ENCODE measurements at places on chromosomes 16 and 17.
A peak's percentile ranks its signal among the peaks of the same experiment; 100 is the strongest.

DNA sequence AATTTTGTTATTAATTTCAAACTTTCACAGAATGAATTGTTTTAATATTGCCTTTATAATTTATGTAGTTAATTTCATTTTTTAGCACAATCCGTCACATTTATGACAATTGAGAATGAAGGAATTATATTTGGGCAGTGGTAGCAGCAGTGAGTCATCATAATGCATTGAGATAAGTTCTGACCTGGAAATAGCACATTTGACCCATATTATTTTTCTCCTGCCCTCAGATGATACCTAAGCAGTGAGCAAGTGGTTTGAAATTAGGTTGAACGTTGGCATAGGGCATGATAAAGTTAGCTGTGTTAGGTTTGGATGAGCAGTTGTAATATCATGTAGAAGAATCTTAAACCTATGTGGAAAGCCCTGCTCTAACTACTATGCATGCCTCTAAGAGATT, 1431.3 kb upstream of the CDH8 start:
- DNase-seq = no peak

GRCh38 chr16:69928856-69929400, 22.2 kb upstream of the CLEC18A start:
- DNase-seq = no peak

GRCh38 chr17:17661834-17662385, 19.3 kb upstream of the RAI1 start:
- no peak for DNase-seq

GRCh38 chr16:71584543-71585317, 7.8 kb upstream of the TAT start:
- DNase-seq = no peak

DNA sequence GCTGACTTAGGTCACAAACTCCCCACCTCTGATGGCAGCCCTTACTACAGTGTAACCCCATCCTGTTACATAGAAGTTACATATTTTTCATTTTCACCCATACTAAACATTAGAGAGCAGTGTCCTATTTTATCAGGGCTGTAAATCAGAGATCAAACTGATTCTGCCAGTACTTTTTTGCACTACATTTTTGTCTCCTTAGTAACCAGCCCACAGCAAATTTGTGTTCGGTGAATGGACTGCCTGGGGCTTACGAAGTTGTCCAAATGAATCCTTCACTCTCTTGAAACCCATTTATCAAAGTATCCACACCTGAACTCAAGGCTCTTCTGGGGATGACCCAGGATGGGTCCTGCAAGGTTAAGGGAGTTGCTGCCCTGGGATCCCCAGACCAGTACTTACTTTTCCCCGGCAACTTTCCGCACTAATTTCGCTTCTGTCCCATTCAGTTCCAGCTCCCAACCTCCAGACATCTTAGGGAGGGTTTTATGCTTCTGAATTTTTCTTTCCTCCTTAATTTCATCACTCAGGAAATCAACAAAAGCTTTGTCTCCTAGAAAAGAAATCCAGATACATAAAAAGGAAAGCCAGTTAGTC, 1.1 kb downstream of the C1QBP start:
- DNase-seq = no peak

GRCh38 chr16:23016368-23016767, 132.9 kb downstream of the USP31 start:
- DNase-seq = no peak

DNA sequence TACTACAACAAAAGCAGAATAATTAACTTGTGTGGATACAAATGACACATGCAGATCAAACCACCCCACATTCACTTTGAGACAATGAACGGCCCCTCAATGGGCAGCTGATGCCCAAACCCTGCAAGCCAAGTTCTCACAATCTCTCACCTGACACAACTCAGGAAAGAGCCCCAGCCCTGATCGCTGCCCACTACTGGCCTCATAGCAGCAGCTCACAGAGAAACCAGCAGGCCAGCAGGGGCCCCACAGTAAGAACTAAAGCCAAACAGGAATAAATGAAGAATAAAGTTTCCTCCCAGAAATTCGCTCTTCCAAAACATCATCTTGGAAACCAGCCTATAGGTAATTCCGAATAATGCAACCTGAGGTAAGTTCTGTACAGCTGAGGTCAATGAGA, 7.7 kb downstream of the AKTIP start:
- no peak for DNase-seq

DNA sequence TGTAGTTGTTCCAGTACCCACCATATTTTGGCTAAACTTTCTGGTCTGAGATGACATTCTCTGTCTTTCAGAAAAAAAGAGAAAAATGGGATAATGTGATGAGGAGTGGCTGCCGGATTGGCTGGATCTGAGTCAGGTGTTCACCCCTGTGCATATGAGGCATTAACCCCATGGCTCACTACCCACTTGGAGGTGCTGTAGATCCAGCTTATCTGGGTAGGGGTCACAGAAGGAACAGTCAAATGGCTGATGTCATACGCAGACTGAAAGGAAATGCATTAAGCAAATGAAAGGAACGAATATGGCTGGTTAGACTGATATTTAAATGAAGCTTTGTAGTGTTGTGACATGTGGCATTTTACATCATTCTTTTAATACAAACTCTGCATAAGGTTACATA, 17.3 kb downstream of the MAP2K6 start:
- DNase-seq = no peak

DNA sequence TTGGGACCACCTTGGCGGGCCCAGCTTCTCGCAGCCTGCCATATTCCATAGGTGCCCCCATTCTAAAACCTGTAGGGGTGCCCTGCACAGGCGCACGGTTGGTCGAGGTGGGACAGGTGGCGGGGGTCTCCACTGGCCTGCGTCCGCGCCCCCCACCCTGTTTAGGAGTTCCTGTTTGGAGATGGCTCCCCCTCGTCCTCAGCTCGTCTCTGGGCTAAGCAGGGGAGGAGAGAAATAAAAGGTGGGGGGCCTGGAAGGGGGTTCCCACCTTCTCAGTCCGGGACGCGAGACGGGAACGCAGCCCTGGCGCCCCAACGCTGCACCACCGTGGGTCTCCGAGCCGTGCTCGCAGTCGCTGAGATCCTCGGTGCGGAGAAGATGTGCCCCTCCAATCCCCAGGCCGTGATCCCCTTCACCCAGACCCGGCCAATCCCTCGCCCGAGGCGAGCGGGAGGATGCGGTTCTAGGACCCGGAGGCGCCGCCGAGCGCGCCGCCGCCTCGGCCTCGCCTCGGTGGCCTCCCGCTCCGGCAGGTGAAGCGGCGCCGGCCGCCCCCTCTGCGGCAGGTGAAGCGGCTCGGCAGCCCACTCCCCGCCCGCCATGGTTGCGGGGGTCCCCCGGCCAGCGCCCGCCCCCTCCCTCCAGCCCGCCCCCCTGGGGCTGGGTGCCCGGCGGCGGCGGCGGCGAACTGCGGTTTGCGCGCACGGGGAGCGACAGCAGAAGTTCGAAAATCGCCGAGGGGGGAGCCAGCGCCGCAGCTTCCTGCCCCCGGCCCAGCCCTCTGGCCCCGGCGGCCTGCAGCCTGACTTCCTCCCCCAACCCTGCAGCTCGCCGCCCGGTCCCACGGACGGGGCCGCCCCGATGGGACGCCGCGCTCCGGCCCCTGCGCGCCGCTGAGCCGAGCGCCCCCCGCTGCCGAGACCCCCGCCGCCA, at the start of gene FMNL1:
Gene FMNL1 (plus strand): TSS at position 805 of the 933 bp plus-strand sequence. CDS start 240 bp downstream, outside the sequence.
- no peak for DNase-seq

DNA sequence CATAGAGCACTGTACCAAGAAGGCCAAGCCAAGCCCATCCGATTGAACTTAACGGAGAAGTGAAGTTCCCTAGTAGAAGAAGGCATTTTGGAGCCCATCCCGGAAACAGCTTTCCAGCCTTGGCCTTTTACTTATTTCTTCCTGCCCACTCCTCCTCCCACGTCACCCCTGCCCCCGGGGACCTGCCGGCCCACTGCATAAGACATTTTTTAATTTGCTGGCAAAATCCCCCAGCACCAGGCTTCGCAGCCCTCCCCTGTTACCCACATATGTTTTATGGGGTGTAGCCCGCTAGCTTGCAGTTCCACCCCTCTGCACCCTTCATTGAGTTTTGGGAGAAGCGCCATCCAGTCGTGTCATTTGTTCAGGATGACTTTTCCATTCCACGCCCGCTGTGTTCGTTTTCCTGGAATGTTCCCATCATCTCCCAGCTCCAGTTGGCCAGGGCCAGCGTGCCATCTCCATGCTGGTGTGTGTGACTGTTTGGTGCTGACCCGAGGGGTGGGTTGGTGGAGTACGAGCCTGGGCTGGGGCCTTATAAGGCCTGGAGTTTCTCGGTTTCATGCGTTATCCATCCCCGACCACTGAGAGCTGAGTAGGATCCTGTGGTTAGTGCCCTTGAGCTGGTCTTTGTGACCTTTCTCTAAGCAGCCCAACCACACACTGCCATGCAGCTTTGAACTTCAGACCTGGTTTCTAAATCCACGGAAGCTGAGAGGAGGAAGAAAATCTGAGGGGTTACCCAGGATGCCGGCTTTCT, 20.0 kb upstream of the TBX2 start:
- no peak for DNase-seq

GRCh38 chr16:66608241-66609138, 4.0 kb downstream of the CMTM3 start:
- DNase-seq = peak; percentile 74

DNA sequence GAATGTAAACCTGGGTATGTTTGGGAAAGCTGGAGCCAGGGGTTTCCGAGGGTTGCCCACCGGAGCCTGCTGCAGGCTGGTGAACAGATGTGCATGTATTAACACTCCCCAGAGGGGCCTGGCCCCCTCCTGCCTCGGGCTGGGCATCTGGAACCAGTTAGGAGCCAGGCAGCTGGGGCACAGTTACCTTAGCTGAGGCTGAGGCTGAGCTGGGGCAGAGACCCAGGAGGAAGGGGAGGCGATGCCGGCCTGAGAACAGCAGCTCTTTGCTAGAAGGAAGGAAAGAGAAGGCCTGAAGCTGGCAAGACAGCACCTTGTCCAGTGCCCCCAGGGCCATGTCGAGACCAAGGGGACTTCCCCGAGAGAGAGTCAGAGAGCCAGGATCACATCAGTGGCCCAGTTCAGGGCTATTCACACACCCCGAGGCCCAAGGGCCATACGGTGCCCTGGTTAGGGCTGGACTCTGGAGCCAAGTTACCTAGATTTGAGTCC, 65.8 kb downstream of the RMI2 start:
- no peak for DNase-seq

GRCh38 chr17:2398655-2399571, 1.9 kb downstream of the MNT start:
- no peak for DNase-seq

- DNase-seq = no peak
These were observed 18.2 kb downstream of the MGAT5B start for GRCh38 chr17:76886395-76886794.

- no peak for DNase-seq
These were observed 5.1 kb downstream of the UBN1 start for GRCh38 chr16:4852221-4852872.

GRCh38 chr17:67266496-67266895, 21.5 kb upstream of the HELZ start:
- no peak for DNase-seq

GRCh38 chr17:83103200-83103942, 24.0 kb downstream of the METRNL start:
- peak; percentile 28 for DNase-seq

DNA sequence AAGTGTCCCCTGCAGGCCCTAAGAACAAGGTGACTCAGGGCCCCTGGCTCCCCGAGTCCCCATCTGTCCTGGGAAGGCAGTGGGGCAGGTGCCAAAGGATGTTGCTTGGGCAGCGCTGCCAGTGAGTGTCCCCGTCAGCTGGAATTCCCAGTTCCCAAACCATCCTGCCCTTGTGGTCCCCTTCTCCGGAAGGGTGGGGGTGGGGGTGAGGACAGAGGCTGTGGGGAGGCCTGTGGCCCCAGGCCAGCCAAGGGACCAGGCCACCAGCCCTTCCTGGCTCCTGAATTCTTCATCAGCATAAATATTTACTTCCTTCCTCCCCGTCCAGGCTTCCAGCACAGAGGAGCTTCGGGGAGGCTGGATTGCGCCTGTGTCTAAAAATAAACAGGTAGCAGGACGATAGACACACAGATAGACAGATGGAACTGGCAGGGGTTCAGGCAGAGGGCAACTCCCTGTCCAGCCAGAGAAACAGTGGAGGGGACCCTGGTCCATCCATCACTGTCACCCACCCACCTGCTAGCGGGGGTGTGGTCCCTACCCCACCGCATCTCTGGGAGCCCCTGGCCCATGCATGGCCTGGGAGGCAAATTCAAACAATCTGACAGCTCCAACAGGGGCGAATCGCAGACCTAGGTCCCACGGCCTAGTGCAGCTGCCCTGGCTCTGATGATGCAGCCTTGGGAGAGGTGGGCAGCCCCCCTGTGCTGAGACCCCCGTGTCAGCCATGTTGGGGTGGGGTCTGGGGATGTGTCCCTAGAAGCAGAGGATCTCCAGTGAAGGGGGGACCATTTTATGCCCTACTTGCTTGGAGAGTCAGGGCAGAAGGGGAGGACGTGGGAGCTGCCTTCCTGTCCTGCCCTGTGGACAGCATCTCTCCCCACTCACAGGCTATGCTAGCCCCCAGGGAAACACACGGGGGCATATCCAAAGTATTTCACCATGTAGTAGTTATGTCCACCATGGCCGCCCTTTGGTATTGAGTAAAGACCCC, 13.2 kb downstream of the GLIS2 start:
- DNase-seq = no peak

DNA sequence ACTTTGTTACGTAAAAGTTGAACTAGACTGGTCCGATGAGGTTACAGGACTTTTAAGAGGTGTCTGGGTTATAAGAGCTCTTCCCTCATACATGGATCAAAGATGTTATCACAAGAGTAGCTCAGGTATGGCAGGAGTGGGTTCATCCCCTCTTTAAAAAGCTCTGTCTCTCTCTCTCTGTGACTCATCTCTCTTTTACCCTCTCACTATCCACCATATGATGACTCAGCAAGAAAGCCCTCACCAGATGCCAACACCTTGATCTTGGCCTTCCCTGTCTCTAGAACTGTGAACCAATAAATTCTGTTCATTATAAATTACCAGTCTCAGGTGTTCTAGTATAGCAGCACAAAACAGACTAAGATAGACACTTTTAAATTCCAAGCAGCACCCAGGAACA, 1.9 kb upstream of the CLEC19A start:
- no peak for DNase-seq

DNA sequence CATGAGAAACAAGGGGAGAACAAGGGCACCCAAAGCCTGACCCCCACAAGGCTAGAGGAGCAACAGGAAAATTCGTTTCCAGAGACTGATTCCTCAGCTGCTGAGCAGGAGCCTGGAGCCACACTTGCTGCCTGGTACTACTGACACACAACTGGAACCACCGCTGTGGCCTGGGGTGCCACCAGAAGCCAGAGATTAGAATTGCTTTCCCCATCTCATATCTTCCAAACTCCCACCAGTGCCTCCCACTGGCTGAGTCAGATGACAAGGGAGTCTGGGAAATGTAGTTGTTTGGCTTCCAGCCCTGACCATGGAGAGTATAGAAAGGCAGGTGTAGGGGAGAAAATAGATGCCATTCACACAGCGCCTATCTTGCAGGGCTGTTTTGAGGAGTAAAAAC, 4.1 kb upstream of the TMEM11 start:
- no peak for DNase-seq

DNA sequence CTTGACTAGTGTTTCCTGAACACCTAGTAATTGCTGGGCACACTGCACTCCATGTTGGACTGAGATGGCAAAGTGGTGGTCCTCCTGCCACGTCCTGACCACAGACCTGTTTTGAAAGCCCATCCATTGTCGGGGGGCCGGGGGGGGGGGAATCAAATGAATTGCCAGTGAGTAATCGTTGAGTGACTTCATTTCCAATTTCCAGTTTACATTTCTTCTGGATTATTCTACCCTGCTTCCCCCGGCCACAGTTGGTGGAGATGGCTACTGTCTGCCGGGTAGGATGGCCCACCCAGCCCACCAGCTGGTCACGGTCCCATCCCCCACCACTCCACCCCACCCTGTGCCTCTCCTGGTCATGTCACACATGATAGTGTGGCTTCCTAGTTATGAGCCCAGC, 18.2 kb downstream of the RAI1 start:
- DNase-seq = no peak

GRCh38 chr17:29433541-29433940, 43.4 kb downstream of the TAOK1 start:
- DNase-seq = no peak

All from activated CD4-positive, CD25-positive, alpha-beta regulatory T cell (primary cell).